T-helper 17 cell (primary cell): ENCODE measurements at places on chromosomes 7 and 10. TPM values are rescaled to one million over a fixed set of nuclear protein-coding genes. Genes with fewer than 3 reads are reported as not detected.

CHRM2 gene
- not detected for total RNA-seq

C10orf143 gene
- total RNA-seq: 5.0 TPM

YWHAG gene
- total RNA-seq: 32.7 TPM

ADRA2A gene
- 1.9 TPM for total RNA-seq

IDI2 gene
- not detected for total RNA-seq

NME8 gene
- not detected for total RNA-seq

DNA sequence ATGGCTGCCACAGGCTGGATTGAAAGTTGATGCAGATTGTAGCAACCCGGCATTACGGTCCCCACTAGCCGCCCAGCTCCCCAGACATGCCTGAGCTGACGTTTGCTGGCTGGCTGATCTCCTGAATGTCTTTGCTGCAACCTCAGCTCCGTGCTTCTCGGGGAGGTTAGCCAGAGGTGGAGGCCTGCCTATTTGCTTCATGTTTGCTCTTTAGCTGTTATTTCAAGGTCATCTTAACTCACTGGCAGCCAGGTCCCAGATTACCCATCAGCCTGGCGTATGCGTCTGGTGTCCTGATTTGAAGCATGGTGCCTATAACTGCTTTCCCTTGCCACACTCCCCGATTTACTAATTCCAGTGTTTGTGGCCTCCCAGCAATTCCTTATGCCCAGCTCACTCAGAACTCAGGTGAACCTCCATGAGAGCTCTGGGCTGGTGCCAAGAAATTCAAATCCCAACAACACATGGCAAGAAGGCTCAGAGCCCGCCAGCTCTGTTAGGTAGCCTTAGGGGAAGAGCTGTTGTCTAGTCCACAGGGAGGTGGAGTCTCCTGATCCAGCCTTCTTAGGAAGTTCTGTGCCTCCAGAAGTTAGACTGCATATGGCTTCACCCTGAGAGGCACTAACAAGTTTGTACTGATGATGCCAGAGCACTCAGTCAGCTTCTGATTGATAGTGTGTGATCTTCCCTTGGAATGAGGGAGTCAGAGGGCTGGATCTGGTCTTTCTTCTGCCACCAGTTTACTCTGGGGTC lies 69.7 kb upstream of the EXOC4 start:
- no peak for DNase-seq

DNA sequence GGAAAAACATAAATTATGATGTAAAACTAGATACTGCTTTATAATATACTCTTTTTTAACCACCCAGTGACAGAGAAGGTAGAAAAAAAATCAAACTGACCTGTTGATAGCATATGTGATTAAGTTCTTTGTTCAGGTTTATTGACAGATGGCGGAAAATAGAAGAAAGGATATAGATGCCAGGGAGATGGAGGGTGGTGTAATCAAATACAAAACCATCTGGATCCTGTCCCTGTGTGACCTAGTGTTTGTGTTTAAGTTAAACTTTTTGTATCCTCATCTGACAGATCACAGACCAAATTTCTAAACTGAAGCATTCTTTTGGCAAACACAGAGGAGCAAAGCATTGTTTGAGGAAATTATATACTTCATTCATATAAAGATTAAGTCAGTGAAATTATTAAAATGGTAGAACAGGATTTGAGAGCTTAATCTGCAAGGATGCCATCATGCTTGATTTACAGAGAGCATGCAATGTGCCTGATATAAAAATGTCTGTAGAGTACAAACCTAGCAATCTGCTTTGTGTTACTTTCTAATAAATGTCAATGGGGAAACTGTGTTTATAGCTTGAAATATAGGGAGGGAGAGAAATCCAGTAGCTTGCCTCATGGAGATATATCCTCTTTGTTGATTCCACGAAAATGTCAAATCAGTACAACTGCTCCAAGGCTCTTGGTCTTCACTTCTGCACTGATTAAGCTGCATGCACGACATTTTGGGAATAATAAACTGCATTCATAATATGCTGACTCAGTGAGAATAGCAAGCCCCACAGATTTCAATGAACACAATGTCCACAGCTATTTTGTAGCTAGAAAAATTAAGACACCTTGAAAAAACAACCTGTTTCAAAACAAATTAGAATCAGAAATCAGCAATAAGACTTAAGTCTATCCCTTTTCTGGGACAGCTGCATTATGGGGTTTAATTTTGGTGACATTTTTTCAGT lies 39.0 kb downstream of the SEM1 start:
- no peak for DNase-seq

- no peak for DNase-seq
Measured at GRCh38 chr7:146876411-146876810, 759.8 kb downstream of the CNTNAP2 start.

DNA sequence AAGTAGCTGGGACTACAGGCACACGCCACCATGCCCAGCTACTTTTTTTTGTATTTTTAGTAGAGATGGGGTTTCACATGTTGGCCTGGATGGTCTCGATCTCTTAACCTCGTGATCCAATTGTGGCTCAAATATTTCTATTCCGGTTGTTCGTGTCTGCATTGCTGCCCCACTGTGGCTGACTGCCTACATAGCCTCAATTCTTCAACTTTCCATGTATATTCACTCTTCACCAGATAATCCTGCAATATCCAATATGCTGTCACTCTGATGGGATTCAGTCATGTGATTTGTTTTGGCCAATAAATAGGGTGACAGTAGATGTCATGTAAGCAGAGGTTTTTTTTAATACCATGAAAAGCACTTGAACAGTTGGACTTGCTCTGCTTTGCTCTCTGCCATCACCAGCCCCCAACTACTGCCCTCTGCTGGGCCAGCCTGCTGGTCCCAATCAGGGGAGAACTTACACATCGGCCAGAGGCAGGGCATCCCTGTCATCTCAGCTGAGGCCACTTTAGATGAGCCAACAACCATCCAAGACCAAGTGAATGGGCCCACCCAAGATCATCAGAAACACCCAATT lies 56.7 kb downstream of the NSUN6 start:
- DNase-seq: no peak

DNA sequence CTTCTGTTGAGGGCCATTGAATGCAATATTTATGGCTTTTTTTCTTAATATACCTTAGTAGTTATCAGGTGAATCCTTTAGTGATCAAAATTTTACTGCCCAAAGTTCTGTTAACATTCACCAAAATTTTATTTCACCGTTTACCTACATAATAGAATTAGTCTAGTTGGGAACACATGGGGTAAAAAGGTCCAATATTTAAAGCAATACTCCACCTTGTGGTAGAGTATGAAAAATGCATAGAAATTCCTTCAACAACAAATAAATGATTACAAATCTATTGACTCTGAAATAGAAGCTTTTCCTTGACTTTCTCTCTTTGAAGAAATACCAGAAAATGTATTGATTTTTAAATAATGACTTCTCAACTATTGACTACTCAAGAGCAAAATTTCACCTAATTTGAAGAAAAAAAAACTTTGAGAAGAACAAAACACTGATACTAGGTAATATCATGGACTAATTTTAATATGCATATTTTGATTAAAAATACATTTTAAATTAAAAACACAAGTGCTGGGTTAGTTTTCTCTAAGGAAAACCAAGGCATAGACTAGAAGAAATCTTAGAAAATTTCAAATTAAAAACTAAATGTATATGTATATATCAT lies 43.3 kb downstream of the POLR1F start:
- no peak for DNase-seq

- DNase-seq: peak; percentile 23
Measured at GRCh38 chr7:140326116-140326928, 72.0 kb downstream of the SLC37A3 start.

DNA sequence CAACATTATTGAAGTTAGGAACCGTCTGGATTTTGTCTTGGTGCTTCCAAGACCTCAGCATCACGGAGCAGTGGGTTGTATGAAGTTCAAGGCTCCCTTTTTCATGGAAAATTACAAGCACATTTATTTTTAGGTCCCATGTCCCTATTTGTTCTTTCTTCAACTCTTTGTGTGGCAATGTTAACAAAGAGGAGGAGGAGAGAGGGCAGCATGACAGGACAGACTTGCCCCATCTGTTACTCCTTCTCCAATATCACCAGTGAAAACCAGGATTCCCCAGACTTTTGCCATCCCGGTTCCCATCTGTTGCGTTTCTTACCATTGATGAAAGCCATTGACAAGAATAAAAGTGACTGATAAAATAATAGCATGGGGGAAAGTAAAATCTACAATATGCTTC lies 28.6 kb downstream of the EEPD1 start:
- DNase-seq: no peak

DNA sequence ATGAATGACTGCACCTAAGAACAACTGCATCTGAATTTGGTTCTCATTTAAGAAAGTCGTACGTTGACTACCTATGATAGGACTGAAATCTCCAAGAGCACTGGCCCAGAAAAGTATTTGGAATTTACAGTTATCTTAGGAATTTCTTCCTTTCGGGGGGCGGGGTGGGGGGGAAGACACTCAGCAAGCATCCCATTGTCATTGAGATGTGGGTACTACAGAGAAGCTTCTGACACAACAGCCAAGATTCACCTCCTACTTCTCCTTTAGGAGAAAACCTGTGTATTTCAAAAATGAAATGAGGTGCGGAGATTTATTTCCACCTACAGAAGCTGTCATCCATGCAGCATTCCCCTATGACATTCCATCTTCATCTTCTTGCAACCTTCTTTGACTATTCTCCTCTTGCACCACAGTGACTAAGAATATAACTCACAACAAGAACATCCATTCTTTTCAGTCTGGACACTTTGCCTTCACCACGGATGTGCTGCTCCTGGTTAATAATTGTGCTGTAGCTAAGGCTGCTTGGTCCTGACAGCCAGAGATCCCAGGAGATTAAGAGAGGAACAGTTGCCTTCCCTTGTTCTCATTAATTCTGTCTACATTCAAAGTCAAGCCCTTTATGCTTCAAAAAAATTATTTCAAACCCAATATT lies 98.4 kb upstream of the FRMD4A start:
- no peak for DNase-seq

DNA sequence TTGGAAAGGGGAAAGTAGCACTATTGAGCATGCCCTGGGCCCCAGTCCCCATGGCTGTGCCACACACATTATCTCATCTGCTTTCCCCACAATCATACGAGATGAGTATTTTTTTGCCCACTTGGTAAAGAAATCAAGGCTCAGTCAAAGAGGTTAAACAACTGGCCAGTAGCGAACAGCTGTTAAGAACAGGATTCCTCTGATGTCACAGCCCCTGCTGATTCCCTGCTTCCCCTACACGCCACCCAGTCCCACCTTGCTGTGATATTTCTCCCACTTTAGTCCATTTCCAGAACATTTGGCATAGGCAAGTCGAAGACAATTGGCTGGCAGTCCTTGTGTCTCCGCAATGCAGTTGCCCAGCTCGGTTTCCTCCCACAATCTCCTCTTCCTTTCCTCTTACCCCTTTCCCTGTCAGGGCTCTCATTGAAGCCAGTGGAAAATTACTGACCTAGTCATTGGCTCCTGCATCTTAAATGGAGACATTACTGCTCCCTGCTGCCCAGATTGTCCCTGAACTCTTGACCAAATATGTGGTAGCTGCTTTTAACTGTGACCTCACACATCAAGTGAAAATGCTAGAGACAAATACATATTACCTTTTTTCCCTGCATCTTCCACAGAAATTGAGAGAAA lies 56.5 kb upstream of the EEPD1 start:
- DNase-seq: no peak

- DNase-seq: no peak
Measured at GRCh38 chr10:113053881-113054280, 103.8 kb downstream of the TCF7L2 start.

DNA sequence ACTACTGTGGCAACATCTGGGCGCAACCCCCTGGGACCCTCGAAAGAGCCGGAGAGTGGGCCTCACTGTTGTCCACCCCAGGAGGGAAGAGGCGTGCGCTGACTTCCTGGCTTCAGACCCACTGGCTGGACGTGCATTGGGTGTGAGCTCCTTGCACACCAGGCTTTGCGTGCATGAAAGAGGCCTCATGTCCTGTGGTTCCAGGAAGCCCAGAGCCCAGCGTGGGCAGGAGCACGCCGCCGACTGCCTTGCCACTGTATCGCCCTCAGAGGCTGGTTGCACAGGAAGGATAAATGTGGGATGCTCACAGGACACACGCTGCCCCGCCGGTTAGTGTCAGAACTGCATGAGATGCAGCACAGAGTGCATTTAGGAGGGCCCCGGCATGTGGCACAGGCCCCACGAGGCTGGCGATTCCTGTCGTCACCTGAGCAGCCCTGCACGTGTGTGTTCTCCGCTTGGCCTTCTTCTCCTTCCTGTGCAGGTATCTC lies 8.5 kb upstream of the JAKMIP3 start:
- no peak for DNase-seq

DNA sequence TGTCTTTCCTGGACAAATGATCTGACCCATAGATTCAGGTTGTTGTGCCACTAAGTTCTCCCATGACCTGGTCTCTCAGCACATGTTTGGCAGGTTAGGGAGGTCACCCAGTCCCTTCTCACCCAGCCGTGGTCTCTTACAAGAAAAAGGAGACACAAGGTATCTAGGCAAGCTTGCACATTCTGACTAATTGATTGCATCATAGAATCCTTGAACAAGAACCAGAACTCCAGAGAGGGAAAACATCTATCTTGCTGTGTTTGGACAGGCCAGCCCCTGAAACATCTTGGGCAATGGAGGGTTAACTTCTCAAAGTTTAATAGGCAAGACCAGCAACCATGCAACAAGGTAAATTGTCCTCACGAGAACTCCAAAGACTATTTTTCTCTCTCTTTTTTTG lies 8.5 kb upstream of the HK1 start:
- DNase-seq: no peak

DNA sequence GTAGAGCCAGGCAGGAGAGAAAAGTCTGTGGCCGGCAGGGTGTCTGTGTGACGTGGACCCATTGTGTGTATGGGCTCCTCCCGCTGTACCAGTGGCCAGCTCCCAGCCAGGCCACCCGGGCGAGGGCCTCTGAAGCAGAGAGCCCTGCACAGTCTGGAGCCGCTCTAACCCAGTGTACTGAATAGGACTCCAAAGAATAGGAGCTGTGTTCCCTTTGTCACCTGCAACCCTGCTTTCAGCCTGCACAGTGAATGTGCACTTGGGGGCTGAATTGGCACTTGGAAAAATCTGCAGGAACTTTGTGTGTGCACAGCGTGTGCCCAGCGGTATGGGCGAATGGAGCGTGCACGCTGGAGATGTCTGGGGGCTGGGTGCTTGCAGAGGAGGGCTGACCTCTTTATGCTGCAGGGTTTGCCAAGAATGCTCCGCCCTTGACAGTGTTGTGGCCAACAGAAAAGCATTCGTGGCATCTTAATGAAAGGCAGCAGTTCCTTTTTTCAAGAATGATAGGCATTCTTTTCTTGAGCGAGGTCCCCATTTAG lies 216.2 kb downstream of the AUTS2 start:
- DNase-seq: no peak

- DNase-seq: peak; percentile 35
Measured at GRCh38 chr10:77799352-77799751, 127.2 kb downstream of the DLG5 start.

DNA sequence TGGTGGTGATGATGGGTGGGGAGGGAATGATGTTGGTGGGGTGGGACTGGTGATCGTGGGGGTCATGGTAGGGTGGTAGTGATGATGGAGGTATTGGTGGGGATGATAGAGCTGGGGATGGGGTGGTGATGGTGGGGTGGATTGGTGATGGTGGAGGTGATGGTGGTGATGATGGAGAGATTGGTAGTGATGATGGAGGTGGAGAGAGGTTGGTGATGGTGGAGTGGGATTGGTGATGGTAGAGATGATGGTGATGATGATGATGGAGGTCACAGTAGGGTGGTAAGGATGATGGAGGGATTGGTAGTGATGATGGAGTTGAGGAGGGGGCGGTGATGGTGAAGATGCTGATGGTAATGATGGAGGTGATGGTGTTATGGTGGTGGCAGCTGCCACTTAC lies 155.3 kb downstream of the EXOC4 start:
- DNase-seq: no peak

GRCh38 chr7:106731646-106732444 lies 70.9 kb upstream of the CCDC71L start:
- DNase-seq: no peak

- no peak for DNase-seq
Measured at GRCh38 chr7:120989257-120990220, 1.0 kb downstream of the CPED1 start.
